ENCODE measurements at places on chromosomes 13 and 19.

- no peak for DNase-seq
Observed at GRCh38 chr13:85255978-85256377, 543.2 kb downstream of the SLITRK6 start.

DNA sequence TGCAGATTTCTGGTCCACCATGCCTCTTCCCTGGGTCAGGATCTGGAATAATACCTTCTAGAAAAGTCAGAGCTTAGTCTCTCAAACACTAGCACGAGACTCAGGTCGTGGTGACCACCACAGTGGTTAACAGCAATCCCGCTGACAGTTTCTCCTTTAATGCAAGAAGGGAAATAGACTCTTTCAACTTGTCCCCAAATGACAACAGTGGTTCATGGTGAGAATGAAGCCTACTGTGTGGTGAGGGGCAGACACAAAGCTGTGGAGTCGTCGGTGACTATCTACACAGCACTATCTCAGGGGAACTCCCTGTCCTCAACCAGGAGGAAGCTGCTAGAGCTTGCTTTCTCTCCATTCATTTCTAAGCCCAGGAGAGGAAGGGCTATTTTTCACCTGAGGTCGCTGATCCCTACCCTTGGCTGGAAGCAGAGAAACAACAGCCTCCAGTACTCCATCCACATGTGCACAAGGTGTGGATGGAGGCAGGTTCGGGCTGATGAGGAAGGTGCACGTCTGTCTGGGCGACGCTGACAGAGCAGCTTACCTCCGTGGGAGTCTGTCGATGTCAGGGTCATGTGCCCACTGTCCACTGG lies 72.4 kb downstream of the STK24 start:
- no peak for DNase-seq

GRCh38 chr13:51336746-51337145 lies 2.7 kb upstream of the SERPINE3 start:
- DNase-seq, result no peak

GRCh38 chr19:44741841-44742329 lies 6.6 kb upstream of the BCL3 start:
- DNase-seq, result no peak

GRCh38 chr19:33219261-33219815 lies 6.3 kb downstream of the SLC7A10 start:
- DNase-seq, result no peak

DNA sequence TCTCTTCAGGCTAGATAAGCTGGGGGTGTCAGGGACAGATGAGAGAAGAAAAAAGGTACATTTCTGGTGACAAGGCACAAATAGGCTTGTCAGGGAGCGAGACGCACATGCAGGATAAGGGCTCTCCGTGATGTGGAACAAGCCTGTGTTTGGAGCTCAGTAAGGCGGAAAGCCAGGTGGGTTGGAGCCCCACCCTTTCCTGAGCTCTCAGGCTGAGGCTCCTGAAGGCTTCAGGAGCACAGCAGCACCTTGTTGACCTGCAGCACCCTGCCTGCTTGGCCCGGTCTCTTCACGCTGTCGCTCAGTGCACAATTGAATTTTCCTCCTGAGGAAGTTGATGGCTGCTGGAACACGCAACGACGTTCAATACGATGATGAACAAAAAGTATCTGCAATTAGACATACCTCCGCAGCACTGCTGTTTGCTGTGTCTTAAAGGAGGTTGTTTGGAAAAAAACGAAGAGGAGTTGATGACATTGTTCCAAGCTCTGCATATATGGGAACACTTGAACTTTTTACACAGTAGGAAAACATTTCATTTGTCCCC lies 29.3 kb downstream of the SERP2 start:
- no peak for DNase-seq

DNA sequence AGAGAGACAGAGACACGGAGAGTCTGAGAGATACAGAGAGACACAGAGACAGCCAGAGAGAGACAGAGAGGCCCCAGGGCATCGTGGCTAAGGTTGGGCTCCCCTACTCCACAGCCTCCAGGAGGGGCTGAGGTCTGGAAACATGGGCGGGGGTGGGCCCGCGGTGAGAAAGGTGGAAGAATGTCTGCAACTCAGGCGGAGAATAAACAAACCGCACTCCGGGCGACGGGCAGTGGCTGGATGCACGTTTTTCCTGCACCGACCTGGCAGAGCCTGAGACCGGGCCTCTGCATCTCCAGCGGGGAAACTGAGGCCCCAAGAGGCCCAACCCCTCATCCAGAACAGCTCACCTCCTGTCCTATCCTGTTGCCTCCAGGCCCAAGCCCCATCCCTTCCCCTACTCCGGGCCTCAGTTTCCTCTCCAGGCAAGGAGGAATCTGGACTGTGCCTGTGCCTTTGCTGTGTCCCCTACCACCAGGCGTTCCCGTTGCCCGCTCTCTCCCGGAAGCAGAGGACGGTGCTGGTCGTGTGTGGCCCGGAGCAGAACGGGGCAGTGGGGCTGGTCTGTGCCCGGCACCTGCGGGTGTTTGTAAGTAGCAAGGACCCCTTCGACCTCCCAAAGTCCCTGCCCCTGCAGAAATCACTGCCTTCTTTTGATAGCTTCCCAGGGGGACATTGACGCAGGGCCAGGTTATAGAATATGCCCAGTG lies 3.4 kb upstream of the CILP2 start:
- DNase-seq, result no peak
